H9 (cell line): ENCODE measurements at places on chromosomes 5 and 9.

- DNase-seq = no peak
These were observed 7.5 kb upstream of the RAPGEF1 start for GRCh38 chr9:131747352-131747751.

DNA sequence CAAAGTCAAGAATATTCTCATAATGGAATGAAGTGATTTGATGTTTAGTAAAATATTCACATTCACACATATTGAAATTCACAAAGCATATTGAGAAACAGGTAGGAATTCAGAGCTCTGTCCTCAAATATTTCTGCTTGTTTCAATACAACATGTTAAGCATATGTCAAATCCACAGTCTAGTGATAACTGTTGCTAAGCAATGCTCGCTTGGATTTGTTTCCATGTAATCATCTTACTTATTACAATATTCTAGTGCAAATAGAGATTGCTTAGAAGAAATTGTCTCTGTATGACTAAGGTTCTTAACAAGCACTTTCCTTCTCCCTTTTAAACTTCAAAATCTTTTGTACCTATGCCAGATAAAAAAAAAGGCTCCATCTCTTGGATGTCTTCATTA is 995.7 kb downstream of the CDH18 start:
- DNase-seq = no peak

DNA sequence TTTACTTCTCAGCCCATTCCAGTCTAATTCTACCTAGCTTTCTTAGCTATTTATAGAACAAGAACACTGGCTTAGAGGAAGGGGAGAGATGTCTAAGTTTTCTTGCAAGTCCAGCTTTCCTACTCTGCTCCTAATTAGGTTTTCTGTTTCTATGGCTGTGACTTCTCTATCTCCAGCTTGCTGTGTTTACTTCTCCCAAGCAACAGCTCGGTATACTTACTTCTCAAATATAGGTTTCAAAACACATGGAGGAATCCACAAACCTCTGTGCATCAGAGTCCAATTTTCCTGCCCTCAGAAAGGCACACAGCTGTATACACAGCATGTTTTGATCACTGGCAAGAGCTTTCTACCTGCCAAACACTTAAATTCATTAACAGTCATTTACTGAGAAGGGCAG is 17.4 kb upstream of the HMGCR start:
- DNase-seq = no peak

DNA sequence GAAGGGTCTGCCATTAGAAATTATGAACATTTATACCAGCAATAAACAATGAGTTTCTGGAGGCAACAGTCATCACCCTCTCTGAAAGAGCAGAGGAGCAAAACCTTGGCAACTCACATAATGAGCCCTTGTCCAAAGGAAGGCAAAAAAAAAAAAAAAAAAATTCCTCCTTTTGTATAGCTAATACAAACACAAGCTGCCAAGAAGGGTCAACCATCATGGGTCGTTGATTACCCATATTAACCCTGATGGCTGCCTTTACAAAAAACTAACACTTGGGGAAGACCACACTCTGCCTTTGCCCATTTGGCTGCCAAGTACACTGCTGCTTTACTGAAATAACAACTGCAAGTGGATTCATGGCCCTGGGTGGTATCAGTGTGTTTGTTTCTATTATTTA is 272.7 kb downstream of the ADAMTSL1 start:
- DNase-seq = no peak

- DNase-seq = no peak
These were observed 4.4 kb downstream of the GPR107 start for GRCh38 chr9:130058154-130058553.

GRCh38 chr9:127407492-127407843 is 10.5 kb downstream of the SLC2A8 start:
- no peak for DNase-seq

GRCh38 chr9:94031946-94032345 is 52.3 kb upstream of the PTPDC1 start:
- DNase-seq = no peak

DNA sequence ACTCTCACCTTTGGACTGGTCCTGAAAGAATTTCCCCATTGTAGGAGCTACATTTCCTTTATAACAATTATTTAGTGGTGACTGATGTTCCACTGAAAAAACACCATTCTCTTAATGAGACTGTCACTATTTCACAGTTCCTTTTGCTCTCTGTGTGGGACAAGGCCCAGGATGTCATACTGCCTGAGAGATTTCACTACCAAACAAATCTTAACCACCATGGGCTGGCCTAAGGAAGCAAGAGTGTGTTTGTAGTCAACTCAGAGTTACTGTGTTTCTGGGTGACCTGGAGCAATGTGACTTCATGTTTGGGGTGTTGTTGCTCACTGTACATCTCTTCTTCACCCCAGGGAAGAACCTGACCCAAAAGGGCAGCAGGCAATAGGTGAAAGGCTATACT is 50.1 kb upstream of the ZNF608 start:
- no peak for DNase-seq

DNA sequence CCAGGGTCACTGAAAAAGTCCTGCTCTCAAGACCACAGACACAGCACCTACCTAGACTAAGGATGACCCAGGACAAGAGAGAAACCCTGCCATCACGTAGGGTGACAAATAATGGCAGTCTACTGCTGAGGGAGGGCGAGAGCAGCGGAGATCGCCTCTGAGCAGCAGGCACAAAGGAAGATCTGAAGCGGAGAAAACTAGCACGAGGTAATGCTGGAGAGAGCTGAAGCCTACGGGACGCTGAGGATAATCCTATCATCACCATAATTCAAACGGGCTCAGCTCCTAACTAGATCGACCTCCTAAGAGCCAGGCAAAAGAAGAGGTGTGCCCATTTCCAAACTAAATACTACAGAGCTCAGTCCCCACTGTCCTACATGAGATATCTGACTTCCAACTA is 41.3 kb downstream of the FBXO10 start:
- no peak for DNase-seq

DNA sequence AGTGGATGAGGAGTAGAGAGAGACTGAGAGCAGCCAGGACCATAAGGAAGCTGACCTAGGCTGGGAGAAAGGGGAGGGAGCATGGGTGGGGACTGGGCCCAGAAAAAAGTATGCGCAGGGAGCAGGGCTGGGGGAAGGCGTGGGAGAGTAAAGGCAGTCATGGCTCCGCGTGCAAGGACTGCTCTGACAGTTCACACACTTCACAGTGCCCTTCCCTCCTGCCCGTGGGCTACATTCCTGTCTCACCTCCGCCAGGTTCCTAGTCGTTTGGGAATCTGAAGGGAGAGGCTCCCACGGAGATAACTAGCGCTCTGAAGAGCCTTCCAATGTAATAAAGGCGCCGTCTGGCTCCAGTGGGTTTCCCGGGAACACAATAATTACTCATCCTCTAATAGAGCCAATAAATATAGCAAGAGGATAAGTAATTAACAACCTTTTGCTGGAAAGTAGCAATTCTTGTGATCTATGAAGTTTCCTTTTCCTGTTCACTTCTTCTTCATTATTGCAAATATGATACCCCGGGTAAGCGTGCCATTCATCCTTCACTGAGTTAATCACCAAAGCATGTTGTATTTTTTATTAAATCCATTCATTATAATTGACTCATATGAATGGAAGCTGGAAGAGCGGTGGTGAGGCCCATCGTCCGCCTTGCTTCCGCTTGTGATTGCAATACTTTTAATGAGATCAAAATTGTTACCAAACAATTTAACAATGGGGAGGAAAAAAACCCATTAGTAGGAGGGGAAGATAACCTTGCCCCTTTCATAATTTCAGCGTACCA is 39.3 kb downstream of the TTLL11 start:
- no peak for DNase-seq

- no peak for DNase-seq
These were observed 738.5 kb downstream of the PTPRD start for GRCh38 chr9:9874270-9874669.

DNA sequence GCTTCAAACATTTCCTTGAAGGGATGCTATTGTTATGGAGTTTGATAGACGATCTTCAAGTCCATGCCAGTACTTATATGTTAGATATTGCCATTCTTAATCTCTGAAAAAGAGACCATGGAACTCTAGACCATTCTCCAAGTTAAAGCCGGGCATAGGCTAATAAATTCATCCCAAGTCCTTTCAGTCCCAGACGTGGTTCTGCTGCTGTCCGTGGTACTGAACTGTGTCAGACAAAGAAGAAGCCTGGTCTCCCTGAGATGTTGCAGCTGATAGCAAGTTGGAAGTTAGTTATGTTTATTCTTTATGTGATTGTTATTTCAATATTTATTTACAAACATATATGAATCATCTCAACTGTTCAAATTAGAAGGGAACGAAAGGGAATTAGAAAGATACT is 158.7 kb downstream of the NMUR2 start:
- DNase-seq = peak; percentile 41

DNA sequence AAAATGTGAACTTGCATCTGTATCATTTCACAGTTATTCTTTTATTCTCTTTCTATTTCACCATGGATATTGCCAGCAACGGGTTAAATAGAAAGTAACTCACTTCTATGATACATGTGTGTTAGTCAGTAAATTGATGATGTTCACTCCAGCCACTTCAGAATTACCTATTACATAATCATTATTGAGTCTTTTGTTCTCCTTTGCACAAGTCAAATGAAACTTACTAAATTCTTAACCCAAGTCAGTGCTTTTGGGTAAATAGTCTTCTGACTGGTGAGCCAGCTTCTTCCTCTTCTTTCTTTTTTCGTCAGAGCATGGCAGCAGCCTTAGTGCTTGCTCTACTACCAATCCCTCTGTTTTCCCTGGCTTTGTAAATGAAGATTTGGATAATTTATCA is 344.3 kb downstream of the RAB3C start:
- no peak for DNase-seq

- no peak for DNase-seq
These were observed 69.9 kb downstream of the C9orf57 start for GRCh38 chr9:71990466-71990865.

DNA sequence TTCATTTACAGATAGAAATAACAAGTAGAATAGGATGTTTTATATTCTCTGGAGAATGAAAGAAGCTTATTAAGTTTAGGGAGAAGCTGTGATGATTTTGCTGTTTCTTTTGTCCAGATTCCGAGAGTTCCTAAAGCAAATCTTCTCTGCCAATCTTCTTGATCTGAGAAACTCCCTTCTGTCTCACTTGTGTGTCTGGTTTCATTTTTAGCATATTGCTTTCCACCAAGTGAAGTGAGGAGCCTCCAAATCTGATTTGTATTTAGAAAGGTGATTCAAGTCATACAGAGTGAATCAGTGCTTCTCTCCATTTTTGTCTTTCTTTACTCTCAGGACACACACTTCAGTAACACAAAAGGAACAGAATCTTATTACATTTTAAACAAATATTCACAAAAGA is 48.4 kb downstream of the STX17 start:
- DNase-seq = no peak

GRCh38 chr5:79109527-79110492 is 1.8 kb upstream of the BHMT start:
- peak; percentile 61 for DNase-seq

DNA sequence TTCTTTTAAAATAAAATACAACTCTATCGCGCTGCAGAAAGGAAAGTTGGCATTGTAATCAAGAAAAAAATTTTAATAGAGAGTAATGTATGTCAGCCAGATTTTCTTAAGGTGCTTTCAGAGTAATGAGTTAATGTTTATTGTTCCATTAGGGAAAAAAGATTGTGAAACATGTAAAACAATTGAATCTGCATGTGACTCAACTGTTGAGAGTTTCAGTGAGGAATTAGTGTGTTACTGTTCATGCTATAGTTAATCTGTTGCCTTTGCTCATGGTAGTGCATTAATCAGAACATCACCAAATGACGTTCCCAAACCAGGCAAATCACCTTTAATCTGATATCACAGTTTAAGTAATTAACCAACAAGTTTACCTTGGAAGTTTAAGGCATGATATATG is 600.5 kb downstream of the NR2F1-AS1 start:
- no peak for DNase-seq

GRCh38 chr5:110757118-110757729 is 18.4 kb downstream of the SLC25A46 start:
- DNase-seq = no peak

GRCh38 chr9:135906291-135907005 is 898 bp downstream of the CAMSAP1 start:
- DNase-seq = no peak

DNA sequence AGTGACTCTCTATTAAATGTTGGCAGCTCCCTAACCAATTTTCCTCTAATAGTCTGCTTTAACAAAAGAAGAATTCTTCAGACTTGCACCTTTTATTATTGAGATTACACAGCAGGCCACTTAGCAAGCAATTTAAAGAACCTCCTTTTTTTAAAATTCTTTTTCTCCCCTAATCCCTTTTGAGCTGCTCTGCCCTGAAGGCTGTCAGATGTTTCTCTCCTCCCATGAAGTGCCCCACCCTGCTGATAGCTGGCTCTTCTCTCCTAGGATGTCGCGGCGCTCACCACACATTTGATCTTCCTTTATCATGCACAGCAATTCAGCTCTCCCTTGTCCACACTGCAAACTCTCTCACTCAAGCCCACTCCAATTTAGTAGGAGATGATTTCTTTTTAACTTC is 1471.1 kb upstream of the ACO1 start:
- DNase-seq = peak; percentile 73

GRCh38 chr5:142334538-142334937 is 9.7 kb upstream of the SPRY4 start:
- DNase-seq = no peak

DNA sequence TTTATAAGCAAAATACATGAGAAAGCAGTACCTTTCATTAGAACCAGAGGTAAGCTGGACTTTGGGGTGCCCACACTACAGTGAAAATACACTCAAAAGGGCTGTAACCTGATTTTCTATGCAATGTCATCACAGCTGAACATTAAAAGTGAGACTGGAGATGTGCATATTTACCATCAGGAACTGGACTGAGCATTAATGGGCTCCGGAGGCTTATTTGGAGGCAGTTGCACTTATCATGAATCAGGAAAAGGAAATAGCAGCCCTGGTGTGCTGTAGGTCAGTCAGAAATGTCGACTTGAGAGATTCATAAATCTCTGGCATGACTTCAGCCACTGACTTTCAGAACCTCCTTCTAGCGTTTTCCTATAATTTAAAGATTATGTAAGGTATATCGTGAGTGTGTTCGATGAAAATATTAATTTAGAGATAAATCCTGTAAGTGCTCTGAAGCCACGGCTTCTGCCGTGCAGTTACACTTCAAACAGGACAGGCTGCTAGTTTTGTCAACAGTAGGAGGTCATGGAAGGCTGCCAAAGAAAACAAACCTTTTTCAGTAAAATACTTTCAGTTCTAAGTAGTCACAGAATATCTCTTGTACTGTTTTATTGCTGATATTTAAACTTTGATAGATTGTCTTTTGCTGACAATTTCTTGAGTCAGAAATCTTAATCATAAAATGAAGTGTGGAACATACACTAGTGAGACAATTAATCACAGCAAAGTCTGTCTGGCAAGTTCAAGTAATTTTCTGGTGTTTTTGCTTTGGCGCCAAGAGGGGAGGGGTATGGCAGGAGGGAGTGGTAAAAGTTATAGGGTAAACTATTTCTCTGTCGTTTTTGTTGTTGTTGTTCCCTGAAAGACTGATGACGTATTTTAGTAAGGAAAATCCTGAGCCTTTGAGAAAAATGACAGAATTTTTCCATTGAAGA is 939.7 kb downstream of the NR2F1-AS1 start:
- DNase-seq = no peak

- no peak for DNase-seq
These were observed 199.6 kb downstream of the GAS1 start for GRCh38 chr9:86747711-86748110.

- DNase-seq = no peak
These were observed 53.7 kb upstream of the PIP5K1B start for GRCh38 chr9:68651280-68651893.
